HS-27A (cell line): ENCODE measurements at places on chromosomes 16 and 17.

- DNase-seq, result no peak
These were observed 458 bp downstream of the ENKD1 start for GRCh38 chr16:67666032-67666551.

DNA sequence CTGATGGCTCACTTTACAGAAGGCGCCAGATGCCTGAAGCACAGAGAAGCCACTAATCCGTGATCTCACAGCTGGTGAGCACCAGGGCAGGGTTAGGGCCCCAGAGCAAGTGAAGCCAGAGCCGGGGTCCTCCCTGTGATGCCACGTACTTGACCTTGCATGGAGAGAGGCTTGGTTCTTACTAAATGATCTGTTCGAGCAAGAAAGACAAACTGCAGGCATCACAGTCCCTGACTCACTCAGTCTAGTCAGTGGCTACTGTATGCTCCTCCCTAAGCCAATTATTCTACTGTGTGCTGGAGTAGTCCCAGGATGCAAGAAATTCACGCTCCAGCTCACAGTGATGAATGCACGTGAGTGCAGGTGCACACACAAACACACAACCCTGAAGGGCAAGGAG, 55.4 kb downstream of the SDK2 start:
- DNase-seq, result no peak

DNA sequence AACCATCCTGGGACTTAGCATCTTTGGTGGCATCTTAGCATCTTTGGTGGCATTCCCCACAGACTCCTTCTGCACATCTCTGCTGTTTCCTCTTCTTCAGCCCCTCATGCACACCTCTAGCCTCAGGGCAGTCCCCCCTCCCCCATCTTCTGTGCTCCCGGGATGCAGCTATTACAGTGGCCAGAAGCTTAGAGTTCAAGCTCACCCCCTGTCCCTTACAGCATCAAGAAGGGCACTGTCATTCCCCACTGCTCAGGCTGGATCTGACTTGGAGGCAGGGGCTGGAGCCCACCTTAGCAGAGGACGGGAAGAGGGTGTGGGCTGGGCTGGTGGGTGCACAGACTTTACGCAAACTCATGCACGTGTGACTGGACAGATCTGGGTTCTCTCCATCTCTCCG, 650 bp downstream of the EPN3 start:
- DNase-seq, result no peak

DNA sequence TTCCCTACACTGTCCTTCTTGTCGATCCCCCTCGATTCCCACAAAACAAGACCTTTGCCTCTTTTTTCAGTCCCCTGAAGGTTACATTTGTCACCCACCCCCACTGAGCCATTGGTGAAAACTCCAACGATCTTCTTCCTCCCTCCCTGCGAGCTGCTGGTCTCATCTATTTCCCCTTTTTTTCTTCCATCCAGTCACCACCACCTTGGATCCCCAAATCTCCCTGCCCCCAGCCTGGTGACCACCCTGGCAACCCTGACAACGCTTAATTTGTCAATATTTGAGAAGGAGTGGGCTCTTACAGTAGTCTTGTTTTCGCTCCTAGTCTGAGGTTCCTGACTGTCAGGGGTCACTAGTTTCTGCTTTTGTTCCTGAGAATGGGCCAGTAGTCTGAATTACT, 62.9 kb downstream of the SMPD3 start:
- no peak for DNase-seq

GRCh38 chr16:50308237-50308965, 42.0 kb downstream of the ADCY7 start:
- DNase-seq, result no peak

DNA sequence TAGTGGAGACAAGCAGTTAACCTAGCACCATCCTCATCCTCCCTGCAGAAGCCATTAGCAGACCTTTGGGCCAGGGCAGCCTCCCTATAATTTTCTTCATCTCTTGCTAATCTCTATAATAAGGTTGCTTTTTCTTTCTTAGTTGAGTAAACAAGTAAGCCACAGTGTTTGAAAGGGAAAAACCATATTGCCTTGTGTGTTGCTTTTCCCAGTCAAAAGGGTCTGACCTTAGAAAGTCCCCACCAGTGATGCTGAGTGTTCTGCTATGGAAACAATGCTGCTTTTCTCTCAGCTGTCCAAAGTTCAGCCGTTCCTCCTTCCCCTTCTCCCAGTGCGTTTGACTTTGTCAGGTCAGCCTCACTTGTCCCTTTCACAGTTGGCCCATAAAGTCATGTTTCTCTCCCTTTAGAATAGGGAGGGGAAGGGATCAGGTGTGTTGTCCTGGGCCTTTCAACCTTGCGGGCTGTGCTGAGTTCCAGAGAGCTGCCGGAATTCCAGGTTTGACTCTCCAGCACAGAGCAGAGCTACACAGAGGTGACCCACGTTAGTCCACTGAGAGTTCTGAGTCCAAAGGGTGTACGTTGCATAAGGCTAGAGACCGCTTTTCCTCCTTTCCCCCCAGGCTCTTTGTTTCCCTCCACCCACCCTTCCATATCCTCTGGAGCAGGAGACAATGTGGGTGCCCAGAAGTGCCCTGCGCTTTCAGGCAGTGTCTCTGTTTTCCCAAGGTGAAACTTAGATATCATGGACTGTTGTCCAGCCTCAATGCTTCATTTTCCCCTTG, 15.9 kb upstream of the CLEC18C start:
- no peak for DNase-seq

- DNase-seq, result no peak
These were observed 313.4 kb downstream of the CDH11 start for GRCh38 chr16:64808474-64808873.

GRCh38 chr17:70989280-70989679, 819.9 kb downstream of the KCNJ2 start:
- DNase-seq, result no peak

DNA sequence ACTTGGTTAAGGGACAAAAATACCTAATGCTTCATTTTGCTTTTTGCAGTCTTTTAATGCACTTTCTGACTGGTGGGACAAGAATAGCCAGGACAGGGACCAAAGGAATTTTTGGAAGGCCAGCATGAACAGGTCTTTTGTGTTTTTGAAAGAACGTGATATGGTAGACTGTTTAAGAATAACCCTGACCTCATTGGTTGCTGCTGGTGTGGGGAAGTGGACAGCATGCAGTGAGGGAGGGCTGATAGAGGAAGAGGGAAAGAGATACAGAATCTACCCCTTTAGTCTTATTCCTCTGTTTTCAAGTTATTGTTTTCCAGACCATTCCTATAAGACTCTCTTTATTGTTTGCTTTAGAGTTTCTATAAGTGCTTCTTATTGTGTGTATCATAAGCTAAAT, 816.2 kb downstream of the CDH11 start:
- no peak for DNase-seq

- DNase-seq, result no peak
These were observed 40.0 kb upstream of the CCL1 start for GRCh38 chr17:34403006-34403405.

- no peak for DNase-seq
These were observed 123.9 kb downstream of the PRKCB start for GRCh38 chr16:23959752-23960072.

DNA sequence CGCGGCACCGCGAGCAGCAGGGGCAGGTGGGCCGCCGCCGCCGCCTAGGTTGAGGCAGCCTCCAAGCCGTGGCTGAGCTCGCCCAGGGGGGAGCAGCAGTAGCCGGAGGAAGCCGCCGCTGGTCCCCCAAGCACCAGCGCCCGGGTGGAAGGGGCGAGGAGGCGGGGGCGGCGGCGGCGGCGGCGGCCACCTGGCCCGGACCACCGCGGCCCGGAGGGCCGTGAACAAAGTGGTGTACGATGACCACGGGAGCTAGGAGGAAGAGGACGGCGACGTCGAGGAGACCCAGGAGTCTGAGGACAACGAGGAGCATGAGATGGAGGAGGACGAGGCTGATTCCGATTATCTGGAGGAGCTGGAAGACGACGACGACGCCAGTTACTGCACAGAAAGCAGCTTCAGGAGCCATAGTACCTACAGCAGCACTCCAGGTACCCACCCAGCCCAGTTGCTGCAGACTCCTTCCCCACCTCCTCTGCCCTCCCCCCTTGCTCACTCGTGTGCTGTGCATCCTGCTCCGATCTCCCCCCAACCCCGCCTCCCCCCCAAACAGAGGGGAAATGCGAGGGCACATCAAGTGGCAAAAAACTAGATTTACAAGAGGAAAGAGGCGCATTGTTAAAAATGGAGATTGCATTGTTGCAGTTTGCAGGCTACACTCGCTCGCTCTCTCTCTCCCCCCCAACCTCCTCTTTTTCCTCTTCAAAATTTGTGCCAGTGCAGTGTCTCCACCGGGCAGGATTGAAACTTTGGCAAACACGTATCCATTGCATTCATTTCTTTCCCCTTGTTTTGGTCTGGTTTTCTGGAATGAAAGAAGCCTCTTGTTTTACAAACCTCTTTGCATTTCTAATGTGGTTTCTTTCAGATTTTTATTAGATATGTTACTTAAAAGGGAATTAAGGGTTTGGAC, 41.8 kb upstream of the AMZ2 start:
- DNase-seq, result no peak
